Stimulated activated CD8-positive, alpha-beta memory T cell treated with anti-CD3 and anti-CD28 coated beads, Interleukin-2, amount 100 ng/mL, for 48 hours (primary cell): ENCODE measurements at places on chromosomes 16 and 17.

DNA sequence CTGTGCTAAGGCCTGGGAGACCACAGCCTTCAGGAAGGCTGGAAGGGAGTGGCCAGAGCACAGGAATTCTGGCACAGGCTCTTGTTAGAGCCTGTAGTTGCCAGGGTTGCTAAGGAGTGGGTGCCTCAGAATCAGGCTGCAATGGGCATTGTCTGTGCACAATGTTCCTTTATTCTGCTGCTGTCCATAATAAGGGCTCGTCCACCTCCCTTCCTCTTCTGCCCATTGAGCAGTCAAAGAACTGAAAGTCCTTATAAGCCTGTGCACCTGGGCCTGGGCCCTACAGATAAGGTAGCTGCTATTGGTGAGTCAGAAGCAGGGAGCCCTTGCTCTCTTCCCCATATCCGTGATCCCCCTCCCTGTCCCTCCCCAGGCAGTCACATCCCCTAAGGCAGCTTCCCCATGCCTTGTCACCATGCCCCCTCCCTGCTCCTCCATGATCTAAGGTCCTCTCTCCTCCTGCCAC is 5.4 kb upstream of the CNGB1 start:
- DNase-seq, result no peak

DNA sequence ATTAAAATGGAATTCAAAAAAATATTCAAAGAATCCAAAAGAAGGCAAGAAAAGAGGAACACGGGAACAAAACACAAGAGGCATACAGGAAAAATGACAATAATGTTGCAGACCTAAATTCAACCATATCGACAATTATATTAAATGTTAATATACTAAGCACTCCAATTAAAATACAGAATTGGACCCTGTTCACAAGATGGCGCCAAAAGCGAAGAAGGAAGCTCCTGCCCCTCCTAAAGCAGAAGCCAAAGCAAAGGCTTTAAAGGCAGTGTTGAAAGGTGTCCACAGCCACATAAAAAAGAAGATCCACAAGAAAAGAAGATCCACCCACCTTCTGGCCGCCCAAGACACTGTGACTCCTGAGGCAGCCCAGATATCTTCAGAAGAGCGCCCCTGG is 6.3 kb upstream of the XAF1 start:
- no peak for DNase-seq

DNA sequence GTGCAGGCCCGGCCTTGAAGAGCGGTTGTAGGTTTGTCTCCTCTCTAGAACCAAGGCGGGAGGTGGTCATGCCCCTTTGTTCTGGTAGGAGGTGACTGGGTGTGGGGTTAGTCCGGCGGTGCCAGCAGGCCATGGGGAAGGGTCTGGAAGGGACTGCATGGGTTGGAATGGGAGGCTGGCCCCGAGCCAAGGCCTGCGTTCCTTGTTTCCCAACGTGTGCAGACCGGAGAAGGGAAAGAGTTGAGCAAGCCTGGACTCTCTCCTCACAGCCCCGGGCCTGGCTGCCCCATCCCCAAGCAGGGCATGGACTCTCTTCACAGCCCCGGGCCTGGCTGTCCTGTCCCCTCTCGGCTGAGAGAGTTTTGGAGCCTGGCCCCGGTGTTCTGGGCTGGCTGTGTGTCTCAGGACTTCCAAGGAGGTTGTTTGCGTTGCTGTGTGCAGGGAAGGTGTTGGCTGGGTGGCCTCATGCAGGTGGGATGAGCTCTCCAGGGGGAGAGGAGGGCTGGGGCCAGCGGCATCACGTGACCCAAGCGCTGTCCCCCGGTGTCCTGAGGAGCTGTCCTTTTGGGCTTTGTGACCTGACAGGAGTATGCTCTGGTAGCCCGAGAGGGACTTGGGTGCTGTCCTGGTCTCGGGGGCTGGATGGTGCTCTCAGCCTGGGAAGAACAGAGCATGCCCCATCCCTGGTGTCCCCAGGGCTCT is 2.6 kb downstream of the CACNA1H start:
- DNase-seq, result no peak

GRCh38 chr17:75633486-75634375 is 497 bp downstream of the SMIM5 start:
- peak; percentile 30 for DNase-seq
